ENCODE measurements at places on chromosomes 5 and 9.

DNA sequence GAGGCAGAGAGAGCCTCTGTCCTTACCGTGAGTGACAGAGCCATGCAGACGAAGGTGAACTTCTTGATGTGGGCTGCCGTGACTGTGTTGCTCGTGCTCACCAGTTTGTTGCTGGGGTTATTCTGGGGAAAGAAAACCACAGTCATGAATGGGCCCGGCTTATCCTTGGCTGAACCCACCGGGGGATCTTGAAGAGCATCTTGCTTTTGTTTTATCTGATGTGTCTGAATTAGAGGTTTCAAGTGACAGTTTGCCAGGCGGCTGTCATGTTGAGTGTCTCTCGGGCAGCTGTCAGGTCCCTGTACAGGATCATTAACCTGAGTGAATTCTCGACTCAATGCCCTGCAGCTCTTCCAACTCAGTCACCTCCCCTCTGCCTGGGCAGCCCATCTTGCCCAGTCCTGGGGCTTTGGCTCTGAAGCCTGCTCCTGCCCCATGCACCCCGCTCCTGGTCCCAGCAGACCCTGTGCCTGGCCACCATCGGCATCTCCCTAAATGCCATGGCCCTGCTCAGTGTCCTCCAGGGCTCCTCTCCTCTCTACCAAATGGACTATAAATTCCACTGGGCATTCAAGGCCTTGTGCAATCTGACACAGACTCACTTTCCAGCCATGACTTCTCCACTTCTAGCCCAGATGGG, 77.4 kb downstream of the OTULIN start:
- DNase-seq = peak; percentile 14

DNA sequence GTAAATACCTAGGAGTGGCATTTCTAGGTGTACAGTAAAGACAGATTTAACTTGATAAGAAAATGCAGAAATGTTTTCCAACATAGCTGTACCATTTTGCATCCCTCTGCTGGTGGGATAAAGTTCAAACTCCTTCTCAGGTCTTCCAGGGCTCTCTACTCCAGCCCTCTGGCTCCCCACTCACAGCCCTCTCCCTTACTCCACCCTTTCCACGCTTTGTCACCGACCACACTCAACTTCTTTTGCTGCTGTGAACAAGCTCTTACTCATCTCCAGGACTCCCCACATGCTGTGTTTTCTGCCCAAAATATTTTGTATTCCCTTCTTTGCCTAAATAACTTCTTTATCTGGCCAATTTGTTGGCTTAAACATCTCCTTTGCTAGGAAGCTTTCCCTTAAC, 90.6 kb upstream of the OSMR start:
- DNase-seq = no peak

DNA sequence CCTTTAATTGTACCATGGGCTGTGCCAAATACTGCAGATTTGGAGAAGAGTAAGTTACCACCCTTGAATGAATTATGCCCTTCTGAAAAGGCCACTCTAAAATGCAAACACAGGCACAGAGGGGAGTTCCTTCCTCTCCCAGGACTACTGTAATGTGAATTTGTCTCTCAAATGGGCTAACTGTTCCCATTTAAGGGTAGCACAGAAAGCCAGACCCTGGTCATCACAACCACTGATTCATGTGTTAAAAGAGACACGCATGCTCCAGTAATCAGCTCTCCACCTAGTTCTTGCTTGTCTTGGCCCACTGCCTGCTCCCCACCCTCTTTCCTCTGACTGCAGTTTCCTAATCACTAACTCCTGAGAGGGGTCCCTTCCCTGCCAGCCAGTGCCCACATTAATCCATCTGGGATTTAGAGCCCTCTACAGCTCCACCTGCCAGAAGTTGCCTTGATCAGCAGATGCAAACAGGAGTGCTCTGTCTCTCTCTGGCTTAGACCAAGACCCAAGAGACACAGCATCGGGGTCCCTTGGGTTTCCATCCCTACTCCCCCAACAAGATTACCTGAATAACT, 382.4 kb downstream of the TMEM167A start:
- DNase-seq = no peak

GRCh38 chr9:96856363-96857286, 2.3 kb upstream of the ZNF782 start:
- DNase-seq = peak; percentile 71

DNA sequence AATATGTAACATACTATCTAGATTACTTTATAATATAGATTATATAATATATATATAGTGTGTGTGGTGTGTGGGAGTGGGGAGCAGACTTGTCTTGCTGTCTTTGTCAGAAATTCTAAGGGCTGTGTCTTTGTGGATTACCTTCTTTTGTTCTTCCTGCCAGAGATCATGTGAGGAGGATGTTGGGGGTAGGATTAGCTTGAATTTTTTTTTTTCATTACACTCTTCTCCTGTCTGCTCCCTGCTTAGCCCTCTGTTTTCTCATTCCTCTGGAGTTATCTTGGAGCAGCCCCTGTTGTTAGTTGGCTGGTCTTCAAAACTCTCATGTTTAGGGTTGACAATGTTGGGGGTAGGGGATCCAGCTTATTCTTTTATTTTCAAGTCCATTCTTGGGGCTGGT, 21.0 kb upstream of the C9orf40 start:
- no peak for DNase-seq

GRCh38 chr5:9524941-9525340, 20.9 kb downstream of the SEMA5A start:
- DNase-seq = no peak

GRCh38 chr9:137149942-137150616, 11.1 kb downstream of the GRIN1 start:
- DNase-seq = no peak

Data from activated gamma-delta T cell treated with Interleukin-2 at 50 U/mL for 16 hours (primary cell).